ENCODE measurements at places on chromosomes 4 and X.

DNA sequence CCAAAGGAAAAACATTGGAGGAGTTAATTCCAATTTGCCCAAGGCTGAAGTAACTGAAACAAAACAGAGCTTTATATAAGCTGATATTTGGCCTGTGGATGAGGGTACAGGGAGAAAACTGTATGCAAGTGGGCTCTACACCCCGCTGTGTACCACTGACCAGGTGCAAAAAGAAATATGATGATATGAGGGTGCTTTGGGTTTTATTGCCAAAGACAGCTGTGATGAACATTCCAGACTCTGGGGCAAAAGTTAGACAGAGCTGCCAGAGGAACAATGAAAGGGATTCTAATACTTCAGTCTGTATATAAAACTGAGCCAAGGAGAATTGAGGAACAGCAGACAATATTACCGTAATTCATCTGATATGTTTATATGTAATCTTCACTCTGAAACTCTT lies 117.4 kb downstream of the MID1 start:
- DNase-seq = no peak

- peak; percentile 54 for DNase-seq
These were observed 82.0 kb upstream of the CLDN34 start for GRCh38 chrX:9885150-9885549.

DNA sequence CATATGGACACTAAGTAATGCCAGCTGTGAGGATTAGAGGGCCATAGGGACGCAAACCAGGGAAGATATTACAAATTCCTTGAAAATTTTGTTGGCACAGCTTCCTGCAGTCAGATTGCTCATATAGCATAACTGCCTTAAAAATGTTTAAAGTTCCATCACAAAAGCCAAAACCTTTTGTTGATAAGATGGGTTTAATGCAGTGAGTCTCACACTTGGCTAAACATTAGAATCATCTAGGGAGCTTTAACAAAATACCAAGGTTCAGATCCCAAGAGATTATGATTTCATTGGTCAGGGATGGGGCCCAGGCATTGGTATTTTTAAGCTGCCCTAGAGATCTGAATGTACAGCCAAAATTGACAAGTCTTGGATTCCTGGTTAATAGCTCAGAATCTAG lies 376.5 kb upstream of the MAD2L1 start:
- no peak for DNase-seq

DNA sequence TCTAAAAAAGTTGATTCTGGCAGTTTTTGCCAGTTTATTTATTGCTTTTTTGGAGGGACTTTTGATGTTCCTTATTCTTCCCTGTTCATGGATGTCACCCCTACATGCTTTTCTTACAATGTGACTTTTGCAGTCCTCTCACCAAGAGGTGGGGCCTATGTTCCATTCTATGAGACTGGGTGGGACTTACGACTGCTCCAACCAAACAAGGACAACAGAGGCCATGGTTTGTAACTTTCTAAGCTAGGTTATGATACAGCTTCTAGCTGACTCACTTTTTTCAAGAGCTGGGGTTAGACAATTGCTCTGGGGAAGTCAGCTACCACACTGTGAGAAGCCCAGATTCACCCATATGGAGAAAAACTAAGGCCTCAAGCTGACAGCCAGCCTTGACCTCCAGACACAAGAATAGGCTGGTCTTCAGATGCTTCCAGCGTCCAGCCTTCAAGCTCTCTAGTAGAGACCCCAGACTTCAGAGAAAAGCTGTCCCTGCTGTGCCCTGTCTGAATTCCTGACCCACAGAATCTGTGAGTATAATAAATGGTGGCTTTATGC lies 39.5 kb downstream of the ENOPH1 start:
- DNase-seq = no peak

GRCh38 chr4:132276185-132276584 lies 872.9 kb upstream of the PCDH10 start:
- no peak for DNase-seq

GRCh38 chrX:74343343-74344279 lies 39.6 kb downstream of the ZCCHC13 start:
- peak; percentile 15 for DNase-seq

DNA sequence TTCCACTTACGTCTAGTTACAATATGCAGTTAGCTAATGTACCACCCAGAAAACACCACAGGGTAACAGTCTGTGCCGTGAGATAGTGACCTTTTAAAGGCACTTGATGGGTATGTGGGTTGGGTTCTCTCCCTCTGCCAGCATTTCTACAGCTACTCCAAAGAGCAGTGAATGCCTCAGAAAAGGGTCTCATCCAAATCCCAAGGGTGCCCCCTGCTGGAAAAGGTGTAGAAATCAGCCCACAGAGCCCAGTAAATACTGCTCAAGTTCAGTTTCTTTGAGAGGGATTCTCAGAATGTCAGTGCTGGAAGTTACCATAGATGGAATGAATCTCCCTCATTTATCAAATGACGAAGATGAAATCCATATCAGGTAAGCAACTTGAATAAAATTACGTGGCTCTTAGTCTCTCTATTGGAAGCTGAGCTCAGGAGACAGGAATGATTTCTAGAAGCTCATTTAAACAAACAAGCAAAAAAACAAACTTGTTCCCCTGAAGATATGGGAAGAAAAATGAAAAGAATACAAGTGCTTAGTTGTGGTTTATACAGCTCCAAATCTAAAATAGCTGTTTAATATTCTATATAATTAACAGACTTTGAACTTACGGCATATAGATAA lies 9.5 kb downstream of the RNF175 start:
- DNase-seq = peak; percentile 9

DNA sequence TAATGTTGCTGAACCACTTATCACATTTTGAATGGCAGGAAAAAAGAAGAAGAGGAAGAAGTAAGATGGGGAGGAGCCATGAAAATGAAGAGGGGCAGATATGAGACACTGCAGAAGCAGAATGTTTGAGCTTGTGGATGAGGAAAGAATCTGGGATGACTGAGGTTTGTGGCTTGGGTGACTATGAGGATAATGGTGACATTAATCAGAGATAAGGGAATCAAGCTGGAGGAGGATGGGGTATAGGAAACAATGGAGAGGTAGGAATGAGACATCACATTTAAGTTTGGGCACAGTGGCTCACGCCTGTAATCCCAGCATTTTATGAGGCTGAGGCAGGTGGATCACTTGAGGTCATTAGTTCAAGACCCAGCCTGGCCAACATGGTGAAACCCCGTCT lies 19.1 kb upstream of the PHF8 start:
- DNase-seq = no peak

DNA sequence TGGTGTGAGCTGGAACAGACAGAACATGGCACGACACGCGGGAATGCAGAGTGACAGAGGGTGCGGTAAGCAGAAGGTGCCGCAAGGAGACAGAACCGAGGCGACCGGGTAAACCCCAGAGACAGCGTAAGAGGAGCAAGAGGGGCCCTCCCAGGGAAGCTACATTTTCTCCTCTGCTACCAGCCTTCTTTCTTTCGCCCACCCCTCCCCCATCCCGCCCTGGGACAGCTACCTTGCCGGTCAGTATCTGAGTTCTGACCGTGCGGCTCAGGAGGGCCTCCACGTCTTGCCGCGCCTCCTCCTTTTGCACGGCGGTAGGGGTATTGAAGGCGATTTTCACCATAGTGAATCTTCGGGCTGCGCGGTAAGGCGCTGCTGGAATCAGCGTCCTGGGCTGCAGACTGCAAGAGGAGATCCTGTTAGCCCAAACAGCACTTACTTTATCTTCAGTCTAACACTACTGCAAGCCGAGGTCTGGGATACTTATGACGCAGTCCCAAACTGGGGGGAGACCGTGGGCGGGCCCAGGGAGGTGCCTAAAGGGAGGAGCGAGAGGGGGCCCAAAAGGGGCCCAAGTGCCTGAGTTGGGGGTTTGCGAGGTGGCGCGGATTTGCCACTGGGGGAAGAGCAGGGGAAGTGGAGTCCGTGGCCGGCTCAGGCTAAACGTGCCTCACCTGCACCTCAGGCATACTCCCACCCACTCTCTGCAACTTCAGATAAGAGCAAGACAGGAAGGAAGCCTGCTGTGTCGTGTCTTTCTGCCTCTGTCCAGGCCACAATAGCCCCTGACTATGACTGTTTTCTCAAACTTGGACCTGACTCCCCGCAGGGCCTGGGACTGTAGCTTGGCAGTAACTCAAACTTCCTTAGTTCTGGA lies at the start of gene ITM2A:
Gene ITM2A, minus strand, starts transcription at position 462 of the 877 bp plus-strand sequence. Its CDS starts 119 bp downstream, at position 343.
- DNase-seq = peak; percentile 61

- DNase-seq = no peak
These were observed 295.4 kb upstream of the KLF3 start for GRCh38 chr4:38368613-38369012.

- DNase-seq = no peak
These were observed 689.2 kb upstream of the SLIT2 start for GRCh38 chr4:19562456-19562855.

DNA sequence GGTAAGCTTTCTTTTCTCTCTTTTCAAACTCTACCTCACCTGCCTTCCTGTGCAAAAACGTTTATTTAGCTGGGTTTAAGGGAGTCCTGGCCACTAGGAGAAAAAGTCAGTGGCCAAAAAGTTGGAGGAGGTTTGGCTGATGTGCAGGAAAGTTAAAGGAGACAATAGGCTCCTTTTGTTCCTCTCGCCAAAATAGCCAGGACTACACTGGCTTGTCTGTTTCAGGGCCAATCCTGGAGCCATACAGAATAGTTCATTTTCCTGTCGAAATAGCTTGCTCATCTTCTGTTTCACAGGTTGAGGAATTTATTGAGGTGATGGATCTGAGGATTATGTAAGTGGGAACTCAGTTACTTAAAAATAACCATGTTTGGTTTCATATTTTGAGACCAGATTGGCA lies 423 bp downstream of the HEPH start:
- no peak for DNase-seq

DNA sequence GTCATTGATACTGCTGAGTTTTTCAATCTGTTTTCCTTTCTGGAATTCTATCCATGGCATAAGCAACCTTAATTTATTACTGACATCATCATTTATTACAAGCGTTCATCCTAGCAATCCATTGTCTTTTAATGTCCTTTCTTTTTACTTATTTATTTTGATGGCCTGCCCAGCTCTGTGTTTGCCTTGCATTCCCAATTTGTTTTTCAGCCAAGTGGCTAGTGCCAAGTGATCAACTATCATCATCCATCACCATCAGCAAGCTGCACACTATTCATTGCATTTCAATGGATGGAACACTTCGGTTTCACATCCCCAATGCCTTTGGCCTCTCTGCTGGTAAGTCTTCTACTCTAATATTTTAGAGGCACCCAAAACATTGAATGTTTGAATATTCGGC lies 831.7 kb upstream of the EPHA5 start:
- DNase-seq = no peak

DNA sequence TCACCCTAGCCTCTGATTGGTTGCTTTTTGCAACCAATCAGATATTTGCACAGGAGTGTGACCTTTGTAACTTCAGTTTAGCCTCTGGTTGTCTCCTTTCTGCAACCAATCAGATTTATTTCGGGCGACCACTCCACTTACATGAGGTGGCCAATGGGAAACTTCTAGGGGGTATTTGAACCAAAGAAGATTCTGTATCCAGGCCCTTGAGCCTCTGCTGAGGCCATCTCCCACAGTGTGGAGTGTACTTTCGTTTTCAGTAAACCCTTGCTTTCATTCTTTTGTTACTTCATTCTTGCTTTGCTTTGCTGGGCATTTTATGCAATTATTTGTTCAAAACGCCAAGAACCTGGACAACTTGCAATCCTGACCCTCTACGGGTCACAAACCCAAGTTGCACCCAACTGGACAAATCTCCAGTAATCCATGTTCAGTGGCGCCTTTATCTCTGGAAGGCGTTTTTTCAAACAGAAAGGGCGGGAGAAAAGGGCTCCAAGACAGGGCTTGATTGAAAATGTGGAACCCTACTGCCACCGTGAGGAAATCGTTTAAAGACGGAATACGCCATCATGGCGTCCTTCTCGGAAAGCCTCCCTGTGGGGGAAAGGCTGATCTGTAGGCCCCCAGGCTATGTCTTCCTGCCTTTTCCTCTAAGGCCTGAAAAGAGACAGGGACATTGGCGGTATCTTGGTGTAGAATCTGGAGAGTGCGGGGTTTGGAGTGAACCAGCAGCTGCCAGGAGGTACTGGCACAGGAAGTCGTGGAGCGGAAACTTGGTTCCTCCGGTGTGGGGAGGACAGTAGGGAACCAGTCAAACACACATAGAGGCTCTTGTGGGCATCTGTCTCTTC lies 184.6 kb downstream of the OR13H1 start:
- DNase-seq = peak; percentile 63

- DNase-seq = no peak
These were observed 34.2 kb downstream of the MMRN1 start for GRCh38 chr4:89928838-89929237.

GRCh38 chr4:78846258-78846657 lies 70.1 kb downstream of the BMP2K start:
- DNase-seq = no peak

GRCh38 chr4:81914623-81915022 lies 442.9 kb upstream of the RASGEF1B start:
- no peak for DNase-seq

DNA sequence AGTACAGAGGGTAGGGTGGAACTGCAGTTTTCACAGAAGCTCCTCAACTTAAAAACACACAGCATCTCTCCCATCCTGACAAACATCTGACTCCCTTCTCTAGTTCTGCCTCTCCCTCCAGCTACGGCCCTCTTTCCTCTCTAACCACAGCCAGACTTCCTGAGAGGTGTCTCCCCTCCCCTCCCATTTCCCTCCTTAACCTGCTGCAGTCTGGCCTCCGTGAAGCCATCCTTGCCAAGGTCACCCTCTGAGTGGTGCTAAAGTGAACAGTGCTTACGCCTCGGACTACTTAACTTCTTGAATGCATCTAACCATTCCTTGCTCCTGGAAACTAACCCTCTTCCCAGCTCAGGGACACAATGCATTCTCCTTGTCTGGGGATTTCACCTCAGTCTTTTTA lies 53.3 kb downstream of the RTL5 start:
- DNase-seq = no peak

- no peak for DNase-seq
These were observed 356.0 kb downstream of the ADAM29 start for GRCh38 chr4:175273995-175274753.

DNA sequence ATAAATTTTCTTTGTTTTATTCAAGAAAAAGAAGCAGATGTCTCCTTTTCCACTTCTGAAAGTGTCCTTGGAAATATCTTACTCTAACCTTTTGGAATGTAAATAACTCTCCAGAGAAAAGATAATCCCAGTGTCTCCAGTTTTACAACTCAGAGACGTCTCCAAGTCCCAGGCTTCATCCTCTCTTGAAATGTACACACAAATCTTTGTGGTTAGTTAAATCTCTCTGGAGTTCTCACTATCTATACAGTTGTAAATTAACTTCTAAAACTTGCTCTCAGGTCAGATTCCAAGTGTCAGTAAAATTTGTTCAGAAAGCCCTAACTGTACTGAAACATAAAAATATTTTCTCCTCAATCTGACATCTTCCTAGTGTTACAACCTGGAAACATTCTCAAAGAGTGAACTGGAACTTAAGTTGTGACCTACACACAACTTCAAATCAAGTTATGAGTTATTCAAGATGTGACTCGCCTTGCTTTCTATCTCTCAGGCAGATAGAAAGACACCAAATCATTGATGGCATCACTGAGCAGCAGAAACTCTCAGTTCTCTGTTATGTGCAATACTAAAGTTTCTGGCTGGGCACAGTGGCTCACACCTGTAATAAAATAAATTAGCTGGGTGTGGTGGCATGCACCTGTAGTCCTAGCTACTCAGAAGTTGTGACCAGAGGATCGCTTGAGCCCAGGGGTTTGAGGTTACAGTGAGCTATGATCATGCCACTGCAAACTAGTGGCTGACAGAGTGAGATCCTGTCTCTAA lies 284.2 kb downstream of the RCHY1 start:
- DNase-seq = peak; percentile 33

Data from GM06990 (cell line).